ENCODE measurements at places on chromosomes 12 and 14.

DNA sequence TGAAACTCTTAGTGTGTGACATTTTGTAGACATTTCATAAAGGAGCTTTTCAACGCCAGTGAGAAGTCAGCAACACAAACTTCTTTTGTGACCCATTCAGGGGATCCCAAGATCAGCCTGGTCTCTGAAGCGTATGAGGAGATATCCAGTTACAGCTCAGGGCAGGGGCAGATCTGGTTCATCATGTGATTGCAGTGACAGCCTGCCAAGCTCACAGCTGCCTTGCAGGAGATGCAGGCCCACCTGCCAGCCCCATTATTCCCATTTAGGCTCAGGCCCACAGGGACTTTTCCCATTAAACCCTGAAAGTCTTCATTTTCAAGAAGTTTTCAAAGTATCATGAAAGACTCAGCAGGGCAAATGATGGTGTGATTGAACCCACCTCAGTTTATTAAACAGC lies 38.3 kb downstream of the SRGAP1 start:
- DNase-seq, result no peak

DNA sequence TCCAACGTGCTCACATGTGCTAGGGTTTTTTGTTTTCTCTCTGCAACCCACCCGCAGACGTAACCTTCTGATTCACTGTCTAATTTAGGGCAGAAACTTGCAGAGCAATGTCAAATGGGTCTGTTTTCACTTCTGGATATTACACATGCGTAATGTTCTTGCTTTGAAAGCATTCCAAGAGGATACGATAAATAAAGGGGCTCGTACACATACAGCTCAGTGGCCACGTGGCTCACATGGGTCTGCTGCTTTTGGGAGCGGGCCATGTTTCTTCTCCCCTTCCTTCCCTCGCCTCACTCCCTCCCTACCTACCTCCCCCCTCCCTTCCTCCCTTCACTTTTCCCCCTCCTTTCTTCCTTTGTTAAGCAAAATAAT lies 23.4 kb downstream of the CACNA1C start:
- DNase-seq, result no peak

DNA sequence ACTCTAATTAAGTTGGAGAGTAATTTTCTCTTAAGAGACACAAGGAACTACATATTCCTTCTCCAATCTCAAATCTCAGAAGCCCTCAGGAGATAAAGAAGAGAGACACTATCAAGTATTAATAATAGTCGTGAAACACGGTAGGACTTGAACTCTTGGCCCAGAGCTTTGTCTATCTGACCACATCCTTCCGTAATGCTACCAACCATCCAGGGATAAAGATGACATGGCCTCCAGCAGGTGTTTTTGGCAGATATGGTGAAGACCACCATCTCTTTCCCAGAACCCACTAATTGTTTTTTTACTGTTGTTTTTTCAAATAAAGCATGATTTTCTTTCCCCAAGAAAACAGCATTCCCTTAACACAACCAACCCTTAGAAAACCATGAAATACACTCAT lies 3.4 kb downstream of the ZNF384 start:
- no peak for DNase-seq

- DNase-seq, result no peak
These were observed 30.1 kb downstream of the MRPL42 start for GRCh38 chr12:93497456-93497855.

DNA sequence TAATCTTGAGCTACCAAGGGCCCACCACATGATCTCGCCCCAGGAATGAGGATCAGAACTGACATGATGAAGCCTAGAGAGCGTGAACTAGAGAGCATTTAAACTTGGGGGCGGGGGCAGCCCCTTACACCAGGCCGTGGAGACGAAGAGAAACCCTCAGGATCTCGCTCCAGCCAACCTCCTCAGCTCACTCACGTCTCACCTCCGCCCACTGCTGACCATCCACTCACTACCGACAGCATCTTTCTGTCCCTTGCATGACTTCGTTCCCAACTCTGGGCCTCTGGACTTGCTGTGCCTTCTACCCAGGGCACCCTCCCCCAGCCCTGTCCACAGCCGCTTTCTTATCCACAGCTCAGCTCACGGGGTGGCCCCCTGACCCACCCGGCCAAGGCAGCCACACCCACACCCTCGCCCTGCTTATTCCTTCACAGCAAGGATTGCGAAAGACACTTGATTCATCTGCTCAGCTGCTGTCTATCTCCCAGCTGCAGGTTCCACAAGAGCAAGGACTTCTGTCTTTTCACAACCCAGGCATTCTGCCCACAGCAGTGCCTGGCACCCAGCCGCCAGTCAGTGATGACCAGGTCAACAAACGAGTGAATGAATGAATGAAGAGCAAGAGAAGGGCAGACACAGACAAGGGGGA lies 6.4 kb downstream of the STX2 start:
- no peak for DNase-seq

GRCh38 chr12:52513736-52514135 lies 6.5 kb downstream of the KRT5 start:
- no peak for DNase-seq

GRCh38 chr14:97571866-97572555 lies 774.8 kb downstream of the VRK1 start:
- DNase-seq, result no peak

DNA sequence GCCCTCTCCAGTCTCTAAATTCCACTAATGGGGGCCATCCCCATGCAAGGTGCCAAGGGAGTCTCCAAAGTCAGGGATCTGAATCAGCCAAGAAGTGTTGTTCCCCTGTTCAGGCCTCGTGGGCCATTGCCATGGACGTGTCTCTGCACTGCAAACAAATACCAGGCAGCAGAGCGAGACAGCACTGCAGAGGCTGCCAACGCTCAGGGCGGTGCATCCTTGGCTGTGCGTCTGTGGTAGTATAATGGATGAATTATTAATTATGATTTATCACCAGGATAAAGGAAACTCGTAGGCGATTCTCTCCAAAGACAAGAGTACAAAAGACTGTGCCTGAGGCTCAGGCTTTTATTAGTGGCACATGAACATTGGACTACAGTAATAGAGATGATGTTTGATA lies 122.3 kb upstream of the NTF3 start:
- no peak for DNase-seq

DNA sequence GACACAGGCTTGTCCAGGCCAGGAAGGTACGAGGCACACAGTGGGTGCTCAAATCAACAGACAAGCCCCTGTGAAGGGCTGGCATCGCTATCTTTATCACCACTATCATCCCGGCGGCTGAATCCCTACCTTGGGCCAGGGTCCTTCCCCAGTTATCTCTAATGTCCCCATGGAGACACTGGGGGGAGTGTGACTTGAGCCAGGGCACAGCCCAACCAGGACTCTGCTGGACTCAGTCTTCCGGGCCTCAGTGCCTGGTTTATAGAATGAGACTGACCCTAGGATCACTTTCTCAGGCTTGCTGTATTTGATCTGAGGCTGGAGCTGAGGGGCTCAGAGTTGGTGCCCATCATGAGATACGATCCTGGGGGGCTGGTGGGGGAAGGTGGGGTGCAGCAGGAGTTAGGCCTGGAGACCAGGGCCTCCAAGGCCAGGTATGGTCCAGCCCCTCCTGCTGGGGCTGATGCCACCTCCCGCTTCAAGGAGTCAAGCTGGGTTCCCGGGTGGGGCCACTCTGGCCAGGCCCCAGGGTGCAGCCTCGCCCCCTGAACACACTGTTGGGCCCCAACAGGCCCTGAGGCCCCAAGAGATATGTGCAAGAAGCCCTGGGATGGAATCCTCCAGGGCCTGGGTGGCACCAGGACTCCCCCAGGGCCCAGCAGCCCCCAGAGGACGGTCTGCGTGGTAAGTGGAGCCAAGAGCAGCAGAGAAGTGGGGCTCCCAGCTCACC lies 11.8 kb downstream of the BEGAIN start:
- DNase-seq, result peak; percentile 28

DNA sequence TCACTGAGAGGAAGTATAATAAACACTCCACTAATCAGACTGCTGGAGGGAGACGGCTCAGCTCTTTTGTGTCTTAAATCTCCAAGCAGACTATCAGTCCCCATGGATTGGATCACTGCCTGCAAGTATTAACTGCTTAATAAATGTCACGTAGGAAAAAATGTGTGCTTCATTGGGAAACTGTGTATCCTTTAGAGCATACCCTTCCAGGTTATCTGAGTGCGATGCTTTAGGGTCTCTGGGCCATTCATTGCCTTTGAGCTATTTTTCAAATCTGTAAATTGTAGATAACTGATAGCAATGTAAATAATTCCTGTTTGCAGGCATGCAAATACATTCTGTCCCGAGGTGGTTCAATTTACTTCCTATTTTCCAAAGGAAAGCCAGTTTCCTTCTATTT lies 45.0 kb upstream of the VASH1 start:
- DNase-seq, result no peak

- DNase-seq, result no peak
These were observed 71.9 kb upstream of the HOXC13 start for GRCh38 chr12:53866727-53867126.

GRCh38 chr12:108381787-108382436 lies 42.8 kb upstream of the CMKLR1 start:
- no peak for DNase-seq

GRCh38 chr12:6768437-6768914 lies 2.3 kb downstream of the PTMS start:
- DNase-seq, result no peak

DNA sequence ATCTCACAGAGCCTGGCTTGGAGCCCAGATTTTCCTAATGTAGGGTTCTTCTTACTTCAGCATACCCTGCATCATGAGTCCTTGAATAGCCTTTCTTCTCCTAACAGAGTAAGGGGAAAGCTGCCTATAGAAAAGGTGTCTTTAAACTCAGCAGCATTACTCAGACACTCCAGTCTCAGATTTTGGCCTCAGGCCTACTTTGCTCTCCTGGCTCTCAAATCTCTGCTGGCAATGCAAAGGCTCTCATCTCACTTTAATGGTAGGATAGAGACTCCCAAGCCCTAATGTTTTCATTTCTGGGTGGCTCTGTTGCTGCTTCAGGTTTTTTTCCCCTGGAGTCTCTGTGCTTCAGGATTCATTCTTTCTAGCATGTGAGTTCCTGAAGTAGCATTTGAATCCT lies 9.1 kb upstream of the NKX2-8 start:
- DNase-seq, result no peak

Measured in activated naive CD8-positive, alpha-beta T cell treated with anti-CD3 and anti-CD28 coated beads, Interleukin-2, amount 10 ng/mL, durations not matched to agents 7 days and 5 days (primary cell).